ENCODE measurements at places on chromosomes 11 and 22. TPM values are rescaled to one million over a fixed set of nuclear protein-coding genes. Genes with fewer than 3 reads are reported as not detected.

MAPK8IP1 gene
- total RNA-seq, result 38.7 TPM

NEU3 gene
- 11.3 TPM for total RNA-seq

TSGA10IP gene
- total RNA-seq, result 2.7 TPM

POLR2F gene
- total RNA-seq, result 137 TPM

DNA sequence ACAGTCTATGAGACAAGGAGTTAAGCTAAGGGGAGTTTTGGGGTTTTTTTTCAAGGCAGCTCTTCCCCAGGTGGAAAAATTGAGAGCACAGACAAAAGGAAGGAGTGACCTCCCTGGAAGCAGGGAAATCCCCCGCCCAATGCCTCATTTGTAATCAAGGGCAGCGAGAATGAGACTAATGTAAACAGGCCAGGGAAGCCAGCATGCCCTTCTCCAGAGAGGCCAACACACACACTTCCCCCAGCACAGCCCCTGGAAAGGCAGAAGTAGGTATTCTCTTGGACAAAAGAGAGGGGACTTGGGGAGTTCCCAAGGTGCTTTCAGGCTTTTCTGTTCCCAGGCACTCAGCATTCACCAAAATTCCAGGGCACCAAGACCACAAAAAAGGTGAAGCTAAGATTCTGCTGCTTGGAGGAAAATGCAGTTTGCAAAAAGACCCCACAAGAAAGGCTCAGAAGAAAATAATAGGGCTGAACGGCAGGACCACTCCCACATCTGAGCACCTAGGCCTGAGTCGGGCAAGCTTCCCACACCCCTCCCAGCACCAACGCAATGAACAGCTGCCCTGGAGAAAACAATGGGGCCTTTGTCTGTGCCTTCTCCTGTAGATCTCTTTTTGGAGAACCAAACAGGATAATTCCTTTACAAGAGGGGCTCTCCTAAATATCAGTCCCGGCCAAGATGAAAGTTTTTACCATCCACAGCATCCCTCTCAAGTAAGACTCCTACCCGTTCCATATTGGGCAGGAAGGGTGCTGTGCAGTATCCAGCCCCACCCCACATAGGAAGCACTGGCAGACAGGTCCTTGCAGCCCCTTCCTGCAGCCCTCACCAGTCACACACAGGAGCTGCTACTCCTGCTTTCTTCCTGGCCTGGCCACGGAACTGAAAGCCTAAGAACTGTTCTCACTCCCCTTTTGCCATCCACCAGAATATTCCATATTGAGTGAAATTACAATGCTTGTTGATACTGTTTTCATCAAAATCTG is 70.7 kb upstream of the AKIP1 start:
- H3K36me3 ChIP-seq, result peaks cover 6% of the 10 kb centered on the region
- H3K4me3 ChIP-seq, result peak overlapping the region; percentile 1
- no peaks in the 10 kb centered on the region for H3K27me3 ChIP-seq

DNA sequence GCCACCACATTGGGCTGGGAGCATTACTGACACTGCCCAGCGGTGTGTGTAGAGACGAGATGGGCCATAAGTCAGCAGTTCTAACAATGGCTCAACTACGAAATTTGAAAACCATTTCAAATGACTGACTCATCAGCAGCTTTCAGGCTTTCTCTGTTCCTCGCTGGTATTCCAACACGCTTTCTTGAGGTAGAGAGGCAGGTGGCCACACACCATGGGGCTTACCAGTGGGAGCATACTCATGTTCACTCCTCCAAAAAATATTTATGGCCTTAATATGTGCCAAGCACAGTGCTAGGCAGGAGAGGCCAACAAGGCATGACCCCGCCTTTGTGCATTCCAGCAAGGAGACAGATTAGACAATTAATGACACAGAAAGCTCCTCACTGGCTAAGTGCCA is 20.3 kb downstream of the ARFGAP2 start:
- DNase-seq, result no peak
- peaks cover 11% of the 10 kb centered on the region for H3K4me1 ChIP-seq
- H3K27ac ChIP-seq, result no peak overlapping the region

DNA sequence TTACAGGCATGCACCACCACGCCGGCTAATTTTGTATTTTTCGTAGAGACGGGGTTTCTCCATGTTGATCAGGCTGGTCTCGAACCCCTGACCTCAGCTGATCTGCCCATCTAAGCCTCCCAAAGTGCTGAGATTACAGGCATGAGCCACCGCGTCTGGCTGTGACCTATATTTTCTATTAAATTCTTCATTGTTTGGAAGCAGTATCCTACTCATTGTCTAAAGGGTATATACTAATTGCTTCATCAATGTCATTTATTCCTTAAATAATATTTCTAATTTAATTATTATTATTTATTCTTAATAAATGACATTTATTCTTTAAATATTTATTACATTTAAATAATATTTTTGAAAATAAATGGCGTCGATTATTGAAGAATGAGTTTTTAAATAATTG is 817.3 kb upstream of the API5 start:
- DNase-seq, result no peak
- no peaks in the 10 kb centered on the region for H3K36me3 ChIP-seq
- H3K27ac ChIP-seq, result no peak overlapping the region
- H3K4me1 ChIP-seq, result no peaks in the 10 kb centered on the region
- H3K4me3 ChIP-seq, result no peak overlapping the region

DNA sequence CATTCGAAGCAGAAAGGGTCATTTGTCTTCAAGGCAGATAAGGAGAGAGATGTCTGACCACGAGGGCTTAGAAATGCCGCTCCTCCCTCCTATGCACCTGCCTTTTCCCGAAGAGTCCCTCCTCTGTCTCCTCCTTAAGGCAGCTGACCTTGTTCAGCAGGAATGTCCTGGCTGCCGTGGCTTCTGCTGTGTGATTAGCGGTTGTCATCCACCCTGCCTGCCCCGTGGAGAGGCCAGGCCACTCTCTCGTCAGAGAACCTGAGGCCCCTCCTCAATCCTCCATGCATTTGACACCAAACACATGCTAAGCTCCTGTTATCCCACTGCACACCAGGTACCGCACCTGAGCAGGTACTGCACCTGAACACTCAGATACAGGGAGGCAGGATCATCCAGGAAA is 834.6 kb downstream of the TBC1D22A start:
- H3K27me3 ChIP-seq, result peaks cover 14% of the 10 kb centered on the region
- no peaks in the 10 kb centered on the region for H3K36me3 ChIP-seq
- no peak overlapping the region for H3K27ac ChIP-seq
- no peak for DNase-seq

GRCh38 chr11:12152321-12152720 is 41.9 kb downstream of the MICAL2 start:
- no peak overlapping the region for H3K4me3 ChIP-seq
- DNase-seq, result no peak
- H3K36me3 ChIP-seq, result no peaks in the 10 kb centered on the region

- H3K4me3 ChIP-seq, result no peak overlapping the region
- H3K27me3 ChIP-seq, result no peaks in the 10 kb centered on the region
- H3K4me1 ChIP-seq, result peaks cover 15% of the 10 kb centered on the region
- no peak for DNase-seq
- H3K27ac ChIP-seq, result no peak overlapping the region
- H3K36me3 ChIP-seq, result peaks cover 5% of the 10 kb centered on the region
These were observed 11.4 kb downstream of the PRSS23 start for GRCh38 chr11:86811637-86812321.

GRCh38 chr22:41822317-41823057 is 10.4 kb upstream of the SREBF2 start:
- H3K27ac ChIP-seq, result peak overlapping the region; percentile 22
- no peak overlapping the region for H3K4me3 ChIP-seq
- H3K4me1 ChIP-seq, result peaks cover 48% of the 10 kb centered on the region
- DNase-seq, result no peak

DNA sequence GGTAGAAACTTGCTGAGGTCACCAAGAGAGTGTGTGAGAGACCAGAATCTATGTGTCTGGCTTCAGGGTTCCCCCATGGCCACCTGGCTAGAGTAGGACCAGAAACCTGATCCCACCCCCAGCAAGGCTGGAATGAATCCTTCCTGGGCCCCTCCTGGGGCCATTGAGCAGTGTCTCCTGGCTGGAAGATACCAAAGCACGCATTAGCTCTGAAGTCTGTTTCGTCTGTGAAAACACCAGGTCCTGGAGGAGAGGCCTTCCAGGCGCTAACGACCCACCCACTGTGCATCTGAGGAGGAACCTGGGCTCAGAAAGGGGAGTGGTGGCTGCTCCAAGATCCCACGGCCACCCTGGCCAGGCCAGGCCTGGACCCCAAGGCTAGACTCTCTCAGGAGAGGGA is 15.5 kb upstream of the TSKU start:
- H3K4me1 ChIP-seq, result peaks cover 16% of the 10 kb centered on the region
- H3K36me3 ChIP-seq, result no peaks in the 10 kb centered on the region
- no peaks in the 10 kb centered on the region for H3K27me3 ChIP-seq
- H3K4me3 ChIP-seq, result no peak overlapping the region
- DNase-seq, result no peak

DNA sequence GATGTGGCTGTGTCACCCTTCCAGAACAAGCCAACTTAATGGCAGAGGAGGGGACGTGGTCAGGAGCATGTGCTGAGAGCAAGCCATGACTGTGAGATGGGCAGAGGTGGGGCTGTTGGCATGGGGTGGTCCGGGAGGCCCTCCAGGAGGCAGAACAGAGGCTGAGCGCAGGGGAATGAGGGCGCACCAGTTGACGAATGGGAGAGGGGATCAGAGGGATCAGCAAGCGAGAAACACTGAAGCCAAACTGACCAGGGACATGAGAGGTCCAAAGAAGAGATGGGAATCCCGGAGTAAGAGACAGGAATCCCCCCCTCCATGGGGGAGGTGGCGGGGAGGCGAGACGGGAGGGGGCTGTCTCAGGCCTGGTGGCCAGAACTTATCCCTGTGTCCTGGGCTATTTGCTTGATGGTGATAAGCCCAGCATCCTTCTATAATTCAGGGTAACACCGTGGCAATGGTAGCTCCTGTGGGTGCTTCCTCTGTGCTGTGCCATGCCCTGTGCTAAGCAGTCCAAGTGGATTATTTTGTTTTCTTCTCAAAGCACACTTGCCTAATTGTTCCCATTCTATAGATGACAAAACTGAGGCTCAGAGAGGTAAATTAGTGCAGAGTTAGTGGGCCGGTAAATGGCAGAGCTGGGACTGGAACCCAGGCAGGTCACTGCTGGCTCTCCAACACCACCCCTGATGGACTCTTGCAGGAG is 83.4 kb upstream of the SHISAL1 start:
- no peaks in the 10 kb centered on the region for H3K36me3 ChIP-seq
- H3K27me3 ChIP-seq, result no peaks in the 10 kb centered on the region
- H3K27ac ChIP-seq, result no peak overlapping the region
- no peaks in the 10 kb centered on the region for H3K4me1 ChIP-seq
- DNase-seq, result no peak
- no peak overlapping the region for H3K4me3 ChIP-seq

GRCh38 chr22:31586137-31586920 is 75.7 kb downstream of the PISD start:
- no peak for DNase-seq
- peaks cover 12% of the 10 kb centered on the region for H3K4me1 ChIP-seq
- no peaks in the 10 kb centered on the region for H3K27me3 ChIP-seq

DNA sequence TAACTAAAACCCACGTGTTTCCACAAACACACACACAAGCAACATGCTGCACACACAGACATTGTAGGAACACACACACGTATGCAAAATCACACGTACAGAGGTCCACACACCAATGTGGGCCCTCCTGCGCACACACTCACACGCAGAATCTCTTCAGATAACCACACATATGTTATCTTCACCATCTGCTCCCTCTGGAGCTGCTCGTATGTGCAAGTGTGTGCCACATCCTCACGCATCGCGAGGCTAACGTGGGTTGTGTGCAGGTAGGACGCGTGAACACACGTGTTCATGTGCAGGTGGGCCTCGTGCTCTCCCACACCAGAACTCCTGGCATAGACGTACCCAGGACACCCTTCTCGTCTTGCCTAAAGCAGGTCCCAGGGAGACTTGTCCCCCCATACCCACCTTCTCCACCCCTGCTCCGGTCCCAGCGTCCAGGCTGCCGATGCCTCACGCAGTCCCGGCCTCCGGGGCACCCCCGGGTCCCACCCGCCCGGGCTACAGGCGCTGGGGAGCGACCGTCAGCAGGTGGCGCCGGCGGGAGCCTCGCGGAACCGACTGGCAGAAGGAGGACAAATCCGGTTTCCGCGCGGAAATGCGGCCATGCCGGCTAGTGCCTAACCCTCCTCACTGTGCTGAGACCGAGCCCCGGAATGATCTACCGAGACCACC is 10.3 kb upstream of the IGSF9B start:
- peaks cover 29% of the 10 kb centered on the region for H3K4me1 ChIP-seq
- H3K36me3 ChIP-seq, result no peaks in the 10 kb centered on the region
- DNase-seq, result peak; percentile 49
- H3K27me3 ChIP-seq, result peaks cover 67% of the 10 kb centered on the region

DNA sequence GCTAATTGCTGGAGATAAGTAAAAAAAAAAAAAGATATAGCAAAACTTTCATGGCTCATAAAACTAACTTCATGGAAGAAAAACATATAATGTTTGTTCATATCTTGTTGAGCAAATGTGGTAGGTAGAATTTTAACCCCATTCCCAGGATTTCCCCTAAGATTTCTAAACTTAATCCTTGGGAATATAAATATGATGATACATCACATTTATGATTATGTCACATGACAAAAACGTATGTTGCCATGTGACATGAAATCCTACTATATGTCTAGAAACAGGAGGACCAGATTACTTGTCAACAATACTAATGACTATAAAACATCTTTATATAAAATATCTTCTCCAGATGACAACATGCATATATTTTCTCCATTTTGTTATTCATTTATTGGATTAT is 679.0 kb upstream of the LRRC4C start:
- no peaks in the 10 kb centered on the region for H3K4me1 ChIP-seq
- no peak overlapping the region for H3K4me3 ChIP-seq
- no peak for DNase-seq
- peaks cover 1% of the 10 kb centered on the region for H3K36me3 ChIP-seq
